Endothelial cell (in vitro differentiated cells): ENCODE measurements at places on chromosomes 5 and 9.
A peak's percentile ranks its signal among the peaks of the same experiment; 100 is the strongest.

GRCh38 chr9:89649039-89649691, 44.4 kb downstream of the GADD45G start:
- no peak for DNase-seq

- no peak for DNase-seq
Measured at GRCh38 chr9:2151171-2151570, 136.0 kb downstream of the SMARCA2 start.

DNA sequence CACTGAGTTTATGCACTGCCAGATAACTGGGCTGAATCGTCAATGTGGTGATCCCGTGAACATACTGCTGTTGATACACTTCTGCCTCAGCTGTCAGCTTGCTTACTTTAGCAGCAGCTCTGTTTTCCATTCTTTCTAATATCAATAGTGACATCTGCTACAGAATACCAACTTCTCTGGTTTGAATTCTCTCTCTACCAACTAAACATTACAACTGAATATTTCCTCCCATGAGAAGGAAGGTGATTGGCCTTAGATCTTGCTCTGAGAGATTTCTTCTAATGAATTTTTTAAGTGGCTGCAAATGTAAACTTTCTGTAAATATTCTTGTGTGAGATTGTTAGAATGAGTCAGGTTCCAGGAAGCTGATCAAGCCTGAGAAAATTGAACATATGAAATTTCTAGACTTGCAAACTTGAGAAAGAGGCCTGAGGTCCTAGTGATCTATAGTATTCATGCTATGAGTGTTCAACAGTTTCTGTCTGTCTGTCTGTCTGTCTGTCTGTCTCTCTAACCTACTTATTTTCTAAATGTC, 205.5 kb upstream of the CDKN2B start:
- no peak for DNase-seq

- DNase-seq, result no peak
Measured at GRCh38 chr5:89850513-89850865, 559.1 kb downstream of the CETN3 start.

DNA sequence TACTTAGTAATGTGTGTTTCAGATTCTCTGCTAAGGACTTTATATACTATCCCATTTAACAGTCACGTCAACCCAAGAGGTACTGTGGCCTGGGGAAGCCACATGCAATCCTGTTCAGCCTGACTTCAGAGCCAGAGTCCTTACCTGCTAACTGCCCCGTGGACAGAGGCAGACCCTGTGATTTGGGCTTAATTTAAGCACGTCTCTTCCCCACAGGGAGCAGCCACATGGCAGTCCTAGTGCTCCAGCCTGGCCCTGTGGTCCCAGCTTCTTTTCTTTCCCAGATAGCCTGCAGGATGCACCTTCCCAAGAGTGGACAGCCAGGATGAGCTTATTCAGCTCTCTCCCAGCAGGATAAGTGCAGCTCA, 71.5 kb downstream of the PDE8B start:
- no peak for DNase-seq

GRCh38 chr5:102853680-102854079, 98.6 kb downstream of the PAM start:
- DNase-seq, result no peak

DNA sequence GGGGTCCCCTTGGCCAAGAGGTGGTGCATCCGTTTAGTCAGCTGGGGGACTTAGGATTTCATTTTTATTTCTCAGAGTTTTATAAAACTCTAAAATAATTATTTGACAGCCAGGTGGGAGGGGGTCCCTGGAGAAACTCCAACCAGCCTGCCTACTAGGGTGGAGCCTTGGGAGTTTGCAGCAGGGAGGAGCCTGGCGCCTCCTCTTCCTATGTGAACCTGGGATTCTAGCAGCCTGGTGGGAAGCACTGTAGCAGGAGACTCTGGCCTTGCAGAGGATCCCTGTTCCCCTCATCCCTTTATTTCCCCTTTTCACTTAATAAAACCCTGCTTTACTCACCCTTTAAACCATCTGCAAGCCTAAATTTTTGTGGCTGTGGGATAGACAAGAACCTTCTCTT, 50.8 kb downstream of the FXN start:
- no peak for DNase-seq

DNA sequence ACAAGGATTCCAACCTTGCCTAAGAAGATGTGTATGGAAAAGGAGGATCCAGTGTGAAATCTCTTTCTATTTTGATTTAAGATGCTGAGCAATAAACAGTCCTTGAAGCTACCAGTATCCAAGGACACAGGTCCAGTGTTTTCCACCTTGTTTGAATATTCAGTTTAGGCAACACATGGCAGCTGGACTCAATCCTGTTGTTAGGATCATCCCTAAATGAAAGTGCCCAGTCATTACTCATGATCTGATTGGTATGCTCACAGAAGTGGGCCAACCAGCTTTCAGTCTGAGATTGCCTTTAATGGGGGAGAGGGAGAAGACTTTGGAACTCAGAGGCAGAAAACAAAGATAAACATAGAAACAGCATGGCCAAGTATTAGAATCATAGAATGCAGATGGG, 355.7 kb upstream of the ADAMTSL1 start:
- DNase-seq, result no peak

GRCh38 chr5:80191991-80192398, 63.9 kb downstream of the SERINC5 start:
- no peak for DNase-seq

GRCh38 chr9:109442716-109443115, 55.4 kb downstream of the PTPN3 start:
- DNase-seq, result no peak

- no peak for DNase-seq
Measured at GRCh38 chr9:82418334-82418733, 429.8 kb downstream of the SPATA31D1 start.

GRCh38 chr9:5556101-5556705, 45.9 kb downstream of the PDCD1LG2 start:
- DNase-seq, result no peak

GRCh38 chr9:123033864-123034601, 566 bp downstream of the GPR21 start:
- no peak for DNase-seq

- no peak for DNase-seq
Measured at GRCh38 chr9:109912082-109912582, 132.1 kb downstream of the PALM2AKAP2 start.

DNA sequence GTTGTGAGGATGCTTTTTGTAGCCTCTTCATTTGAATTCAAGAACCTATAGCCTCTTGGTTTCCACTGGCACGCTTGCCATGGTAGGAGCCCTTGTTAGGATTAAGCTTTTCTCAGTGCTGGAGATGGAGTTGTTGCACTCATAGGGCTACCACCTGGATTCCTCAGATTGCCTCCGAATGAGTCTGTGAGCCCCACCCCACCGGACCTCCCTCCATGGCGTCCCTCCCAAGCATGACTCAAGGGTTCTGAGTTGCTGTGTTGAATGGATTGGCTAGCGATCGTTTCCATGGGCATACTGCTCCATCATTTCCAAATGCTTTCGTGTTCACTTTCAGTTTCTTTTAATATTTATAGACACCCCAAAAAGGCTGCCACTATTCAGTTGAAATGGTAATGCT, 69.9 kb downstream of the DAPK1 start:
- no peak for DNase-seq

GRCh38 chr5:1445313-1445688, at the start of gene SLC6A3:
TSS of gene SLC6A3 (minus strand) at chr5:1445440. CDS start at chr5:1443197, 2,243 bp downstream.
- peak; percentile 77 for DNase-seq

GRCh38 chr5:121719255-121719654, 132.4 kb upstream of the FTMT start:
- DNase-seq, result no peak

DNA sequence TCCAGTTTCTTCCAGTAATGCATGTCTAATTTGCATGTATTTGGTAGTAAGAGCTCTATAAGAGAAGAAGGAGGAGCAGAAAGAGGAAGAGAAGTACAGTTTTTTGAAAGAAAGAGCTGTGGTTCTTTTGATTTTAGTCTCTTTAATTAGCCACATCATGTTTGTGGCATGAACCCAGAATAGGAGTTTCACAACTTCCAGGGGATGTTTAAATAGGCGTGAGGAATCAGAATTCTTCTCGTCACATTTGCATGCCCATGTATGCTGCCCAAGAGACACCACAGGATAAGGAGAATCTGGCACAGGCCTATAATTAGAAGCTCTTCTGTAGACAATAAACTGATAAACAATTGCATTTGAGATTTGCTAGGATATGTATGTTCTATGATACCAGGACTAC, 78.7 kb downstream of the GAS1 start:
- DNase-seq, result no peak

- no peak for DNase-seq
Measured at GRCh38 chr5:123673107-123673506, 161.1 kb downstream of the CSNK1G3 start.

- no peak for DNase-seq
Measured at GRCh38 chr5:52684051-52684450, 103.7 kb upstream of the ITGA1 start.

DNA sequence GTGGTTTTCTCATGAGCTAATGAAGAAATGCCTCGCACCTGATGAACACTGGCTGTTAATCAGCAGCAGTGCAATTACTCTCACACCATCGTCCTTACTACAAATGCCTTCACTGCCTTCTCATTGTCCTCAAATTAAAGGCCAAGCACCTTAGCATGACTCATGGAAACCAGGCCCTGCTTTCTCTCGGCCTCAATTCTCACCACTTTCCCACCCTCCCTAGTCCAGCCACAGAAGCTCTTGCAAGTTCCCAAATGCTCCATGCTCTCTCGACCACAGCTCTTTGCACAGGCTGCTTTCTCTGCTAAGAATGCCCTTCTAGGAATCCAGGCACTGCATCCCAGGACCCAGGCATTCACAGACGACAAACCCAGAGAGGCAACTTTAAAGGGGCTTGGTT, 94.6 kb upstream of the KLF4 start:
- DNase-seq, result no peak
